ENCODE measurements at places on chromosomes 12 and 14.

DNA sequence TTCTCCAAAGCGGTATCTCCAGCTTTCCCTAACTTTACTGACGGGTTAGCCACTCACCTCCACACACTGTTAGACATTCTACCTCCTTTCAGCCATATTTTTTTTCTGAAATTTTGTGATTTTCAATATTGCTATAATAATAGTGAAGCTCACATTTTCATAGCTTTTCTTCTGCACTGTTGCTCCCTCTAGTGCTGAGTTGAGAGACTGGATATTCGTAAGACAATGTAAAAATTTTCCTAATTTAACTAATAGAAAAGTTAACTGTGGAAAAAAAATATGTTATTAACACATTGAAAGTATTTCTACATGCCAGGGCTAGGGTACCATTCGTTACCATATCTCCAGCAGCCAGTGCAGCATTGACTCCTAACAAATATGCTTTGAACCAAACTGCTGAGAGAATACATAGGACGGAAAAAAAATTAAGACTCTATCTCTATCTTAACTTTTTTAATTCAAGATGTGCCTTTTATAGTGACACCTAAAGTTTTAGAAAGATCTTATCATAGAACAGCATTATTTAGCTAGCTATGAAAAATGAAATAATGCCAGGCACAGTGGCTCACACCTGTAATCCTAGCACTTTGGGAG, 48.7 kb upstream of the ABCC9 start:
- no peak for DNase-seq

- DNase-seq: no peak
Measured at GRCh38 chr14:33386781-33387180, 448.1 kb downstream of the NPAS3 start.

DNA sequence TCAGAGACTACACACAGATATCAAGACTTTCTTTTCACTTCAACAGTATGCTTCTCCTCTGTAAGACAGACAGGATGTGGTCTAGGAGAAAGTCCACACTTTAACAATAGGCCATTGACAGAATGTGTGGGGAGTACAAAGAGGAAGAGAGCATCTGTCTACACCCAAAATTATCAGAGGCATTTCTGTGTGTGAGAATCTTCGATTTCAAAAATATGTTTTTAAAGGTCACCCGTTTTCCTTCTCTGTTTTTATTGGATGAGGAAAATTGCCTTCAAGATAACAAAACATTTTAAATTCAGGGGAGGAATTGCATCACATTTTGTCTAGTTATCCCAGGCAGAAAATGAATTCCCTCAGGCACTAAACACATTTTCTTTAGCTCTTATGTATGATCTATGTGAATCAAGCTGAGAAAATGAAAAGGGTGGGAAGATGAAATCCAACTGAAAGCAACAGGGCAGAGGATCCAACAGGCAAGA, 16.4 kb downstream of the NAV3 start:
- no peak for DNase-seq

DNA sequence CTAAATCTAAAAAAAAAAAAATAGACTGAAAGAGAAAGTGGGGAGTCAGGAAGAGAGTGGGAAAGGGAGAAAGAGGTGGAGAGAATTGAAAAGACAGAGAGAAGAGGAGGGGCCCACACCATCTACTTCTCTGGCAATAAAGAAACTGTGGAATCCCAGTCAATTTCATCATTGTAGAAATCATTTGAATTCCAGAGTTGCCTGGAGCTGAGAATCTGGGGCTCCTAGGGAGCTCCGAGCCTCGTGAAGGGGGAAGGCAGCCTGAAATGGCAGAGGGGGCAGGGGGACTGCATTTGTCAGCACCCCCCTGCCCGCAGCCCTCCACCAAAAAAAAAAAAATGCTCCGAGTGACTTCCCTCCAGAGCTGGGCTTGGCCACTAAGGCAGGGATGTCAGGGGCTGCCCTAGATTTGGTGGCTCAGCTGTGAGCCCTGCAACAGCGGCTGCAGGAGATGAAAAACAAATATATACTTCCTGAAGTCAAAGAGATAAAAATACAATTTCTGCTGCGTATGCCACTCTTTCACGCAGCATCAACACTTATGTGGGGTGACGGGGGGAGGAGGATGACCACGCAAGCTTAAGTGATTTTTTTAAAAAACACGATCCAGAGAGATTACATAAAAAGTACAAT, 80.5 kb downstream of the BCL11B start:
- DNase-seq: no peak

DNA sequence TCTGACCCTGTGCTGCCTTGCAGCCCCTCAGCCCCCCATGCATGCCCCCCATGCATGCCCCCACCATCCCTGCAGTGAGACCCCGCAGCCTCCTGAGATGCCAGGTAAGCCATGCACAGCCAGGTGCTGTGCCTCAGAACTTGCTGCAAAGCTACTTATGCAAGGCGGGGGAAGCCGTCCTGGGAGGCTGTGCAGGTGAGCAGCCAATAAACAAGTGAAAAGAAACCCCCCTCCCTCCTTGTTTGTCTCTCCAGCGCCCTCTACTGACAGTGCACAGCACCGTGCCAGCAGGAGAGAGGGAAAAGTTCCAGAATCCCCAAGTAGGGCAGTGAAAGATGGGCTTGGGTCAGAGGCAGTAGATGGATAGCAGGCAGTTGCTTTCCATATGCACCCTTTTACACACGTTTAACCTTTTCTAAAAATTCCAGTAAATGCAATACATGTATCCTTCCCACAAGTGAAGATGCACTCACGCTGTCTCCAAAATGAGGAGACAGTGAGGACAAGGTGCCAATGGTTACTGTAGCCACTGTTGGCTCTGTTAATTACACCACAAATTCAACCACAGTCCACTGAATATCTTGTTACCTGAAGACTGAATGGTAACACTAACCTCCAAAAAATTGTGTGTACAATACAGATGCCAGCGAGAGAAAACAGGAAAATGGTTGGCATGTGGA, 18.0 kb downstream of the TNFAIP2 start:
- DNase-seq: peak; percentile 14

DNA sequence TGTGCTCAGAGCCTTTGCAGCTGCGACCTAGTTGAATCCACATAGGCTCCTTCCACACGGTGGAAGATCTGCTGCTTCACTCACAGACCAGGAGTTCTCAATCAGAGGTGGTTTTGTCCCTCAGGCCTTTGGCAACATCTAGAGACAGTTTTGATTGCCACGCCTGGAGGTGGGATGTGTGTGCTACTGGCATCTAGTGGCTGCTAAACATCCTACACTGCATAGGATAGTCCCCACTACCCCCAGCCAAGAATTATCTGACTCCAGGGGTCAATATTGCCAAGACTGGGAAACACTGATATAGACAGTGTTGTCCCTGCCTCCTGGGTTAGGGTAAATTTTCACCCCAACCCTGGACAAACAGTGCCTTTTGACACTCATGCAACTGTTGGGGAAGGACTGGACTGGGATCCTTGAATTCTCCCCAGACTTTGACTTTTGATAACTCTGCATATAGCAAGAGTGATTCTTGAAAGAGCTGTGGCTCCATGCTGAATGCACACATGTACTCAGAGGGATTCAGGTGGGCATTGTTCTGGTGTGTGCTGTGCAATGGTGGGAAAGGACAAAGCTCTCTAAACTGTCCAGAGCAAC, 39.8 kb downstream of the BAZ2A start:
- DNase-seq: no peak

- no peak for DNase-seq
Measured at GRCh38 chr12:26271889-26272492, 76.6 kb downstream of the SSPN start.

DNA sequence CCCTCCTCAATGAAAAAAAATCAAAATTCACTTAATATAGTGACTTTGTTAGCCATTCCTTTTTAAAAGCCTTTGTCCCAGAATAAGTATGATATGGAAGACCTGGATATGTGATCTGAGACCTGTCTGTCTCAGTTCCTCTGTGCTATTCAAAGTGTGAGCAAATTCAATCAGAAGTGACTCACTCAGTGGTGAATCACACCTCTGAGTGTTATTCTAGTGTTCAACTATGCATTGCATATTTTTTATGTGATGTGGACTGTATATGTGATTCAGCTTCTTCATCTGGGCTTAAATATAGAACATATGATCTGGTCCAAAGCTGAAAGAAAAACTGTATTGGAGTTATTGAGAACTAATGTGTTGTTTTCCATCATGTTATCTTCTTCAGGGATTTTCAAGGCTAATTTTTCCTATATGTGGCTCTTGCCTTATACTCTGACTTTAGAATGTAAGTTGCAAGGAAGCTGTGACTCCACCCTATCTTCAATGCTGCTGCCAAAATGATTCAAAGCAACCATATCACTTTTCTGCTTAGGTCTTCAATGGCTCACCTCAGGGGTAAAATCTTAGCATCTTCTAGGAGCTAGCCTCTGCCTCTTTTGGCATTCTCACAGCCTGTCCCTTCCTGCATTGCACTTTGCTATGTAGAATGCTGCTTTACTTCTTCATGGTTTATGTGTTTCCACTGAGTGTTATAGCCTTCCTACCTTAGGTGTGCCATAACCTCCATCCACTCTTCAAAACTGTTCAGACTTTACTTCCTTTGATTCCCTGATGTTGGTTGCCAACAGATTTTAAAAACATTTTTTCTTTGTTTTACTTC, 169.8 kb downstream of the OTOGL start:
- no peak for DNase-seq

DNA sequence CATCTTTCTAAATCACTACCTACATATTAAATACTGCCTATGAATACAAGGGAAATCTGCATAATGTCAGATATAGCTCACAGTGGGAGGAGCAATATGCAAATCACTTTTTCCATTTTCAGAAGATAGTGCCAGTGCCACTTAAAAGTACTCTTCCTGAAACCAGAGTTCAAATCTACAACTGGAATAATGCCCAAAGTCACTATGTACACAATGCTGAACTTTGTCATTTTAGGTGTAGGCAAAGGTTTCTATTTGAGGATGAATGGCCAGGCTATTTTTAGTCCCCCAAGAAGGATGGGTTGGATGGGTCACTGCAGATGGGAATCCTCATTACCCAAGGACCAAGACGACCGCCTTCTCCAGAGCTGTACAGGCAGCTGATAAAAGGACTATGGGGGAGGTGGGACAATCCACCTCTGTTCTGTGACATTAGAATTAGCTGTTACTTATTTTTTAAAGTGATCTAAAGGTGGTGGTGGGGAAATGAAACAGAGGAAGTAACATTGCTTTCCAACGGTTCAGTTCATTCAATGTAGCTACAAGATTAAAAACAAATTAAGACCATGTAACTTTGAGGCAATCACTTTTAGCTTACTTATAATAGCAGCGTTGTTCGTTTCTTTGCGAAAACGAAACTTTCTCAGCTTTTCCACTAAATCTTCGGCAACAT, 5.6 kb downstream of the GMFB start:
- no peak for DNase-seq

DNA sequence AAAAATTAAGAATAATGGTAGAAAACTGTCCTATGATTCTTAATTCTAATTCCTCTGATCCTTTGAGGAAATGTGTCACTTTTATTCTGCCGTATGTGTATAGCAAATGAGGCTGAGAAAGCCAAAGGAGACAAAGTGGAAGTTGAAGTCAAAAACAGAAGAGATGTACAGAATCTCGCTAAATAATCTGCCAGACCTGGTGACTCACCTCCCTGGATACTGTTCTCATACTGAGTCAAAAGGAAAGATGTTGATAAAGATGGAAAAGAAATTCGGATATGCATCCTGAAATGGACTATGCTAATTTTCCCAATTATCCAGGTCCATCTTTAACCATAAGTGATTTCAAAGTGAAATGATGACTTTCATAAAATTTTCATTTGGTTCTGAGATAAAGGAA, 92.5 kb downstream of the DUSP6 start:
- no peak for DNase-seq

GRCh38 chr12:3352230-3352629, 138.8 kb upstream of the PRMT8 start:
- DNase-seq: no peak

DNA sequence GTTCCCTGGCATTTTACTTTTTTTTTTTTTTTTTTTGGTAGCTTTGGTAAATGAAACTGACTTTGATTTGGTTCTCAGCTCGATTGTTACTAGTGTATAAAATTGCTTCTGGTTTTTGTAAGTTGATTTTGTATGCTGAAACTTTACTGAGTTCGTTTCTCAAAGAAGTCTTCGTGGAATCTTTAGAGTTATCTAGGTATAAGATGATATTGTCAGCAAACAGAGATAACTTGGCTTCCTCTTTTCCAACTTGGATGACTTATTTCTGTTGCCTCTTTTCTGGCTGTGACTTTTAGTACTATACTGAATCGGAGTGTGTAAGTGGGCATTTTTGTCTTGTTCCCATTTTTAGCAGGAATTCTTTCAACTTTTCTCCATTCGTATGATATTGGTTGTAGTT, 28.1 kb downstream of the USP15 start:
- no peak for DNase-seq

- DNase-seq: no peak
Measured at GRCh38 chr14:35632676-35633075, 98.7 kb downstream of the INSM2 start.

- no peak for DNase-seq
Measured at GRCh38 chr12:114360485-114360884, 45.5 kb downstream of the TBX5 start.

DNA sequence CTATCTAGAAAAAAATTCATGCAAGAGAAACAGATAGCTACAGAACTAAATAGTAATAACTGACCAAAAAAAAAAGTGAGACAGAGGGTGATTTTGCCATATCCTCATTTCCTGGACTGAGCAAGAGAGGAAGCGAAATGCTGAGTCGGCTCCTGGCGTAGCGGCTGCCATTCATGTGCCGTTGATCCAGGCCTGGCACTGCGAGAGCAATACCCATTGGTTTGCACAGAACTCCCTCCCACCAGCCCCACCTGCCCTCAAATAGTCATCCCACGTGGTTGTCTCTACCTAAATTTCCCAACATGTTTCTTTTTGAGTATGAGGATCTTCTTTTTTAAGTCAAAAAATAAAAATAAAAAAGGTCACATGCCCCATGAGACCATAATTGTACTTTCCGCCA, 9.4 kb upstream of the WNT5B start:
- no peak for DNase-seq

GRCh38 chr12:117450209-117450608, 88.8 kb upstream of the NOS1 start:
- DNase-seq: no peak

DNA sequence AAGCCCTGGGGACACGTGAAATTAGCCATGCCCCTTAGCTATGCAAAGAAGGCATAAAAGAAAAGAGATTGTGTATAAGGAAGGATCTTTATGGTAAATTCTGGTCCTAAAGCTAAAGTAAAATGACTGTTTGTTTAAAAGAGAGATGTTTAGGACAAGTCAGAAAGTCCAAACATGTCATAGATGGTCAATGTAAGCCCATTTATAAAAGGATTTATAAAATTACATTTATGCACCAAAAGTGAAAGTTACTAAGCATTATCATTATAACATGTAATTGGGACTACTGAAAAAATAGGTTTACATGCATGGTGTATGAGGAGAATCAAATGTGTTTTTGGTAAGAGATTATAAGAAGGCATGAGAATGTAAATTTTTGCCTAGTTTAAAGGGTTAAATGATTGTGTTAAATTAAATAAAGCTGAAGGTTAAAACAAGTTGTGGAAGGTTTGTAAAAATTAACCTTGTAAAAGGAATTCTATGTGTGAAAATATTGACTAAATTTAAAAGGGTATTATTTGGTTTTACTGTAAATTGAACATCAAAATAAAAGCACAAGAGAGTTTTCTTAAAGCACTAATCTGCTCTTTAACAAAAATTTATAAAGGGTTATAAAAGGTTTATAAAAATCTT, 50.4 kb upstream of the TSPAN8 start:
- no peak for DNase-seq

Data from NCI-H2029 treated with DMSO at 0.1 percent for 48 hours (cell line).